ENCODE measurements at places on chromosomes 7 and 10.

DNA sequence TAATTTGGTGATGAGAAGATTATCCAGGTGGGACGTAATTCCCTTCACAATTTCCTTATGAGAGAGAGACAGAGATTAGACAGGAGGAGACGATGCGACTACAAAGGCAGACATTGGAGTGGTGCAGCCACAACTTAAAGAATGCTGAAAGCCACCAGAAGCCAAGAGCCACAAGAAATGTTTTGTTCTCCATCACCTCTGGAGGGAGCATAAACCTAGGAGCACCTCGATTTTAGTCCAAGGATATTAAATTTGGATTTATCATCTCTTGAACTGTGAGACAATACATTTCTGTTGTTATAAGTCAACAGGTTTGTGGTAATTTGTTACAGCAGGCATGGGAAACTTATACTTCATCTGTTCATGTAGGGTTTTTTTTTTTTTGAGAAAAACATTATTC lies 418.9 kb downstream of the DGKB start:
- DNase-seq: no peak

DNA sequence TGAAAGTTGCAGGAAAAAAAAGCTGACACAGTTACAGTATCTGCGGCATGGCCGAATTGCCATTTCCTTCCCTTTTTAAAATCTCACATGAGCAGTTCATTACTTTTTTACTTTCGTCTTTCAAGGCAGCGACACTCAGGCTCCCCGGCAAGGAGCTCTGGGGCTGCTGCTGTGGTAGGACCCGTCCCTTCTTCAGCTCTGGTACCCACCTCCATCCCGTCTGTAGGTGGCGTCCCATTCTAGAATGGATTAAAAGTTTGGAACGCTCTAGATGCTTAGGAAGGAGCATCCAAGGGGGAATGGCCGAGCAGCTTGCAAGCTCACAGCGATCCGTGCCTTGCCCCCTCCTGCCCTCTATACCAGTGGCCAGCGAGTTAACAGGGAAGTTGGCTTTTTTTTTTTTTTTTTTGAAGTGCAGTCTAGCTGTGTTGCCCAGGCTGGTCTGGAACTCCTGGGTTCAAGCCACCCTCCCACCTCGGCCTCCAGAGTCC lies 22.8 kb upstream of the TTYH3 start:
- DNase-seq: no peak

DNA sequence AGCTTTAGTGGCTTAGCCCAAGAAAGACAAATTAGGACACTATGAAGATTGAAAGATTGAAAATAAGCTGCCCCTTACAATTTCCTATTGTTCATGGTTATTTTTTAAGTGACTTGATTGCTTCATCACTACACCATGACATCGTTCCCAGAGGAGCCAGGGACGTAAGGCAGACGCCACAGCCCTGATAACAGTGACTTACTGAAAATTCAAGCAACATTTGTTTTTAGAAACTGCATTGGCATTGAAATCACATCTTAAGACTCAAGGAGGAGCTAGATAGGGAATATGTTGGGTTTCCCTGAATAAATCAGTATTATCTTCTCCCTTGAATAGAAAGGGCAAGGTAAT lies 38.7 kb upstream of the ANK3 start:
- no peak for DNase-seq

DNA sequence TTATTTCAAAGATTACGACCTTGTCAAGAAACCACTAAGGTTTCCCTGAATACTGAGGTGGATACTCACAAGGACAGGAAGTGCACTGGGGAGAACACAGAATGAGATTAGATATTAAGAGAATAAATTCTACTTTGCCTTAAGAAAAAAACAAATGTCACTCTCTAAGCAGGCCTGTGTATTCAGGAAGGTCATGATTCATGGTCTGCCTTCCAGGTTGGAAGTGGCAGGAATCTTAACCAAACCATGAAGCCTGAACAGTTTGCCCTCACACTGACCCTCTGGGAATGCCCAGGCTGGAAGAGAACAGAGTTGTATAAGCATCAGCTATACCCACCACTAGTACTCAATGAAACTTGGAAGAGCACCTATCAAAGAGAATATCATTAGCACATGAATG lies 227.6 kb downstream of the DGKI start:
- DNase-seq: no peak

DNA sequence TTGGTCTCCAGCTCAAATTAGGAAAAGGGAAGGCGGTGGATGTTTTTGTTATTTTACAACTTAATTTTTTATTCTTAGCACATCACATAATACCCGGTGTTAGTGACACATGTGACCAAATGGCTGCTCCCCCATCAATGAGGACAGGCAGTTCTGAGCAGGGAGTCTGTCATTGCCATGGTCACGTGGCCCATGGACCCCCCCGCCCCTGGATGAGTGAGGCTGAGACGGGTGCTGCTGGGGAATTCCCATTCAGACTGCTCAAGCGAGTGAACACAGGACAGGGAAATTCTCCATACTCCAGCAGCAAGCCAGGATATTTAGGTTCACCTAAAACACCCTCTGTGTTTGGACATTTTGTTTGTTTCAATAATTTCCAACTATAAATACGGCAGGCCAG lies 34.7 kb upstream of the SLC35B4 start:
- DNase-seq: no peak

DNA sequence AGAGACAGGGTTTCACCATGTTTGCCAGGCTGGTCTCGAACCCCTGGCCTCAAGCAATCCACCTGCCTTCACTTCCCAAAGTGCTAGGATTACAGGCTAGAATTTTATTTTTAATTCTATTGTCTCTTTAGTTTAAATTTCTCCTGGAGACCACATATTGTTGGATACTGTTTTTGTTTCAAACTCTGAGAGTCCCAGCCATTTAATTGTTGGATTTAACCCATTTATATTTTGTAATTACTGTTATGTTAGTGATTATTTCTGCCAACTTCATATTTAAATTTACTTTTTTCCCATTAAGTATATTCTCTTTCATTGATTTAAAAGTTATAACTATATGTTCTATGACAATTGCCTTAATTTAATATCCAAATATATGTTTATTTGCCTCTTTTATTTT lies 185.6 kb downstream of the ZNF248 start:
- no peak for DNase-seq

- DNase-seq: no peak
Observed at GRCh38 chr10:117562220-117562619, 19.7 kb downstream of the EMX2 start.

DNA sequence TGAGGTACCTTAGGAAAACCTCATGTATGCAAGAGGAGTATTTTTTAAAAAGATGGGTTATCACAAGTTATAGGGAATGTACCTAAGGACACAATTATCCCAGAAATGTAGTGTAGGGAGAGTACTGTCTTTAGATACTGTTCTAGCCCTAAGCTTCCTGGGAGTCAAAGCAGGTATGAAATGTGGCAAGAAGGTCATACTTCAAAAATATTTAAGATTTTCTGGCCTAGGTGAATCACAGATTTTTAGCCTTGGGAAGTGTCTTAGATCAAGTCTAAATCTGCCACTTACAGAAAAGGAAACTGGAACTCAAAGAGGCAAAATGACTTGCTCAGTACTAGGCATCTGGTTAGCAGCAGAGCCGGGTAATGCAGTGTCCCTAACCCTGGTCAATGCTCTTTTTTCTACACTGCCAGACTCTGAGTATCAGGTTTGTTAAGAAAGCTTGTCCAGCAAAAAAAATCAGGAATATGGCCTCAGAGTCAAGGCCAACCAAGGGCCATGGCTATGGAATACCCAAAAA lies 13.9 kb downstream of the PIK3AP1 start:
- DNase-seq: no peak

DNA sequence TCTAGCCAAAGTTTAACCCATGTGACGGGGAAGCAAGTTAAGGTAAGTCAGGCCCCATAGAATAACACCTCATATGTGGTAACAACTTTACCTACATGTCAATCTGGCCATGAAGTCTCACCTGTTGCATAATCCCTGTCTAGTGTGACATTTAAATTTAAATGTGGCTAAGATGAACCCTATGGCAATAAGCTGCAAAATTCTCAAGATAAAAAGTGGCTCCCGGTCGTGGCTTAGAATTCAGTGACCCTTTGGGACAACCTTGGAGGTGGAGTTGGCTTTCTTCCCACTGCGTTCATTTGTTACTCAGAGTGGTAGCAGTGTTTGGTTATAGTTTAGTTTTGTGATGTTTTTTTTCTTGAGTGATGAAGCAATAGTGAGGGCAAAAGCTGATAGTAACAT lies 90.6 kb downstream of the ARID5B start:
- no peak for DNase-seq

GRCh38 chr7:12030116-12030515 lies 181.0 kb upstream of the TMEM106B start:
- DNase-seq: no peak

GRCh38 chr10:122997864-122998263 lies 10.7 kb downstream of the IKZF5 start:
- DNase-seq: no peak

DNA sequence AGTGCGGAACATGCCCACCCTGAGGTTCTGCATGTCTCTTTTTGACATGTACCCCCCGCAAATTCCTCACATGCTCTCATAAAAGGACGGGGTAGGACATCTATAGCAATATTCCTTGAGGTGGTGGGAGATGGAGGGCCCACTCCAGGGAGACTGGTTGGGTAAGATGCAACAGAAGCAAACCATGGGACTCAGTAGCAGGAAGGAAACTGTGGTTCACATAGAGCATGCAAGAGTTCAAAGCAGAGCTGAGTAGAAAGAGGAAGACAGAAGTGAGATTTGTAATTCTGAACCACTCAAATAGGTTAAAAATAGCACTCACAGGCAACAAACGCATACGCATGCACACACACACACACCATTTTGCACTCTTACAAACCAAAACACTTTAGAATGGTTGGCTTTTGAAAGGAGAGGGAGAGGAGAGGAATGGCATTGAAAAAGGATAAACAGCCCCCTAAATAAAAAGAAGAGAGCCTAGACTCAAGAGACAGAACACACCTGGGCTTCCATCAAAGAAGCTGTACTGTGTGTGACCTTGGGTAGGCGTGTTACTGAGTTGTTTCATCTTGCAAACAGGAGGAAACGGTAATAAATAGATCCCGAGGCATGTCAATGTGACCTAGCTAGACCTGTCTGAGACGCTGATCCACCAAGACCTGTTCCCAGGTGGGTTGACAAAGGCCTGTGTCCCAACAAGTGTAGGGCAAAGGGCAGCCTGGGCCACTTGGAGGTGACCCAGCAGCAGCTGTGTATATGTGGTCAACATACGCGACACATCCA lies 77.6 kb upstream of the LRRC4 start:
- no peak for DNase-seq

DNA sequence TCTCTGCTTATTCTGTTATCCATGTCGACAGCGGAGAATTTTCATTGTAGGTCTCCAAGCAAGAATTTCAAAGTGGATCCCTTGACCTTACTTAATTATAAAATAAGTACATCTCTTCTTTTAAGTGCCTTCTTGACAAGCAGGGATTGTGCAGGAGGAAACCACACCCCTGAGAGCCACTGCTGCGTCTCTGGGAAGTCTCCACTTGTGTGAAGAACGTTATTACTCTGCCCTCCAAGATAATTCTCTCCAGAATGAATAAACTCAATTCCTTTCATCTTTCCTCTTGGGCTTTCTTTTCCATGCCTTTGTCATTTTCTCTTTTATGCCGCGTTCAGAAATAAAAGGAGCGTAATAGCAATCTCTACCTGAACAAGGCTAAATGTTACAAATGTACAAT lies 1030.9 kb upstream of the LRRTM3 start:
- DNase-seq: no peak

- no peak for DNase-seq
Observed at GRCh38 chr7:16061011-16061410, 360.3 kb downstream of the CRPPA start.

- DNase-seq: peak; percentile 28
Observed at GRCh38 chr10:6062101-6062771, at the start of gene IL2RA. IL2RA (minus strand) TSS chr10:6062367; CDS start chr10:6062151, 216 bp downstream.

GRCh38 chr10:33302208-33302829 lies 32.1 kb downstream of the NRP1 start:
- DNase-seq: no peak

- no peak for DNase-seq
Observed at GRCh38 chr10:75319274-75319673, 82.3 kb downstream of the ZNF503 start.

- DNase-seq: no peak
Observed at GRCh38 chr7:117217106-117218035, 105.5 kb downstream of the WNT2 start.

DNA sequence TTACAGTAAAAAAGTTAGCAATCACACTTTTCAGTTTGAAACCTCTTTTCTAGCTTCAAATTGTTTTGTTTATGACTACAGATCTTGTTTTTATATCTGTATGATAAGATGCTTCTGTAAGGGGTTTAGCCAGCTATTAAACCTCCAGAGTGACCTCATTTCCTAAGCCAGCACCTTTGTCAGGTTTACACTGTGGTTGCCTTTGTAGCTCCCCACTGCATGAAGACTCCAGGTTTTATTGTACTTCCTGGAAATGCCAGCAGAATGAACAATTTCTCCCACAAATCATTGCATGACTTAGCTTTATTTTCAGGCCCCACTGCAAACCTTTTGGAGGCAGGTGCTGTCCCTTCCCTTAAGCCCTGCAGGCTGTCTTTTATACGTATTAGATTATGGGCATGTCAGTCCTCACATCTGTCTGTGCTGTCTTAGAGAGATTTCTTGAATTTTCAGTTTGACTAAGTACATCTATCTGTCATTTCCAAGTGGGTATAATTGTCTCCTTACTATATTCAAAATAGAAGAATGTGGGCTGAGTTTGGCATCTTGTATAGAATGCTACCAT lies 8.2 kb upstream of the AGR3 start:
- no peak for DNase-seq
